ENCODE measurements at places on chromosomes 6 and 20.

DNA sequence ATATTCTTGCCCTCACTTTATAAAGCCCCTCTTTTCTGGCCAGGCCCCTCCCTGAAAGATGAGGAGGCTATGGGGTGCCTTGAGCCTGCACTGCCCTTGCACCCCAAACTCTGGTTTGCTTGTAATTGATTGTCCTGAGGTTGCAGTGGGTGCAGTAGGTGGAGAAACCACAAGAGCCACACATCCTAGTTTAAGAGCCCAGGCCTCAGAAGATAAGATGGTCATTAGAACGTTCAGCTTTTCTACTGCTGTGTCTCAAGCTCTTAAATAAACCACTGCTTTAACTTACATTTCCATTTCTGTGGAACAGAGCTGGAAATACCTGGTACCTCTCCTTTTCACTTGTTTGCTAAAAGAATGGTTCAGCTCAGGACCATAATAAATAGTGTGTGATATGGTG lies 9.0 kb downstream of the MRAP2 start:
- no peaks in the 10 kb centered on the region for H3K36me3 ChIP-seq
- no peaks in the 10 kb centered on the region for H3K4me1 ChIP-seq
- H3K27me3 ChIP-seq, result no peaks in the 10 kb centered on the region
- DNase-seq, result no peak
- H3K27ac ChIP-seq, result no peak overlapping the region

GRCh38 chr6:159532155-159532554 lies 160.9 kb downstream of the SOD2 start:
- no peak overlapping the region for H3K27ac ChIP-seq
- H3K4me3 ChIP-seq, result no peak overlapping the region
- H3K27me3 ChIP-seq, result peaks cover 4% of the 10 kb centered on the region
- peak; percentile 21 for DNase-seq
- H3K4me1 ChIP-seq, result no peaks in the 10 kb centered on the region

GRCh38 chr6:86042214-86042613 lies 399.5 kb upstream of the SYNCRIP start:
- no peak overlapping the region for H3K27ac ChIP-seq
- H3K36me3 ChIP-seq, result no peaks in the 10 kb centered on the region
- H3K4me1 ChIP-seq, result no peaks in the 10 kb centered on the region
- no peak for DNase-seq
- no peaks in the 10 kb centered on the region for H3K27me3 ChIP-seq

DNA sequence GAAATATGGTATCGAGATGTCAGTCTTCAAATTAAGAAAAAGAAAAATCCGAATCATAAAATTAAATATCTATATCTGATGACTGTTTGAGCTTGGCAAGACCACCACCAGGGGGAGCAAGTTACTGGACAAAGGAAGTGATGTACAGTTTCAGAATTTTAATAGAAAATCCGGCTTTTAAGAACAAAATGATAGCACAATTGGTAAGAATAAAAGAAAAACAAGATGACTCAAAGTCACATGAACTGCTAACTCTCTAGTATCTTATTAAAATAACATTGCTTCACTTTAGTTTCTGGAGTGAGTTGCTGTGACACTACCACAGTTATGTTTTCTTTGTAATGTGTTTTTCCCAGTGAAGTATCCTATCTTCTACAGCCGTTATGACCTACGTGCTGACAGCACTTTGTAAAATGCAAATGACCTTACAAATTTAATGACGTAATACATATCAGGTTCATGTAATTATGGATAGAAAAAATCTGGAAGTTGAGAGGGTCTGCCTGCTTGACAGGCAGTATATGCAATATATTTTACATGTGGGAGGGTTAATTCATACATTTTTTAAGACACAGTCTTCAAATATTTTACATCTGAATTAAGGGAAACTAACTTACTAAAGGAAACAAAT lies 405.3 kb upstream of the HS3ST5 start:
- H3K36me3 ChIP-seq, result no peaks in the 10 kb centered on the region
- H3K4me1 ChIP-seq, result no peaks in the 10 kb centered on the region
- H3K4me3 ChIP-seq, result no peak overlapping the region
- DNase-seq, result peak; percentile 69

- peaks cover 44% of the 10 kb centered on the region for H3K4me1 ChIP-seq
- DNase-seq, result peak; percentile 92
- H3K27me3 ChIP-seq, result peaks cover 23% of the 10 kb centered on the region
- H3K36me3 ChIP-seq, result peaks cover 32% of the 10 kb centered on the region
- peak overlapping the region; percentile 95 for H3K27ac ChIP-seq
Measured at GRCh38 chr6:90295854-90296340, 746 bp downstream of the BACH2 start.

DNA sequence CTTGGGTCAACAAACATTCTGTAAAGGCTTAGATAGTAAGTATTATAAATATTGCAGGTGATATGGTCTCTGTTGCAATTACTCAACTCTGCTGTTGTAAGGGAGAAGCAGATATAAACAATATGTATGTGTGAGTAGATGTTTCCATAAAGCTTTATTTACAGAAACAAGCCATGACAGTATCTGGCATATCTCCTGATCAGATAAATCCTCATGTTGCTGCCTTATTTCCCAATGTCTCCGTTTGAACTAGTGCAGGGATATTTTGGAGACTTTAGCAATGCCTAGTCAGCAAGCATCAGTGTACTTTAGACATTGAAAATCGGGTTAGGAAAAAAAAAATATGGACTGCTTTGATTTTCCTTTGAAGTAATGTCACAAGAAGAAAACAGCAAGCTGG lies 96.1 kb downstream of the LAMA2 start:
- no peaks in the 10 kb centered on the region for H3K36me3 ChIP-seq
- no peak for DNase-seq
- H3K4me3 ChIP-seq, result no peak overlapping the region
- no peaks in the 10 kb centered on the region for H3K27me3 ChIP-seq
- no peak overlapping the region for H3K27ac ChIP-seq

DNA sequence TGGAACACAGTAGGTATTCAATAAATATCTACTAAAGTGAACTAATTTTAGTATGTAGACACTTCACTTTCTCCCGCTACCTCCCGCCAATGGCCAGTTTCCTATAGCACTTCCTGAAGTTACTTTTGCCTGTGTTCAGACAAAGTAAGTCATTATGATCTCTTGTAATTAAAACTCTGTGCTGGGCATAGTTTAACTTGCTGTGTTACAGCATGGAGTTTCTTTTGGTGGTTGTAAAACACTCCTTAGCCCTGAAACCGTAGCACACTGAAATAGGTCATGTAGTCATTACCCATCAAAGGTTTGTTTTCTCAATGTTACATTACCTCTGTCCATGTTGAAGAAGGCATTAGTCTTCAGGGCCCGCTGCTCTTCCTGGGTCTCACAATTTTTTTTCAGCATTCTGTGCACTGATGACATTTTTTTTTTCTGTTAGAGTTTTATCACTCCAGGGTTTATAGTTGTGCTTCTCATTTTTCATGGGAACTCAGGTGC lies 54.0 kb upstream of the CENPW start:
- H3K4me3 ChIP-seq, result no peak overlapping the region
- DNase-seq, result no peak
- H3K27me3 ChIP-seq, result no peaks in the 10 kb centered on the region
- H3K4me1 ChIP-seq, result no peaks in the 10 kb centered on the region
- no peaks in the 10 kb centered on the region for H3K36me3 ChIP-seq

- peaks cover 6% of the 10 kb centered on the region for H3K27me3 ChIP-seq
- H3K27ac ChIP-seq, result no peak overlapping the region
- H3K4me1 ChIP-seq, result no peaks in the 10 kb centered on the region
Measured at GRCh38 chr6:2209226-2209809, 36.1 kb downstream of the GMDS start.

DNA sequence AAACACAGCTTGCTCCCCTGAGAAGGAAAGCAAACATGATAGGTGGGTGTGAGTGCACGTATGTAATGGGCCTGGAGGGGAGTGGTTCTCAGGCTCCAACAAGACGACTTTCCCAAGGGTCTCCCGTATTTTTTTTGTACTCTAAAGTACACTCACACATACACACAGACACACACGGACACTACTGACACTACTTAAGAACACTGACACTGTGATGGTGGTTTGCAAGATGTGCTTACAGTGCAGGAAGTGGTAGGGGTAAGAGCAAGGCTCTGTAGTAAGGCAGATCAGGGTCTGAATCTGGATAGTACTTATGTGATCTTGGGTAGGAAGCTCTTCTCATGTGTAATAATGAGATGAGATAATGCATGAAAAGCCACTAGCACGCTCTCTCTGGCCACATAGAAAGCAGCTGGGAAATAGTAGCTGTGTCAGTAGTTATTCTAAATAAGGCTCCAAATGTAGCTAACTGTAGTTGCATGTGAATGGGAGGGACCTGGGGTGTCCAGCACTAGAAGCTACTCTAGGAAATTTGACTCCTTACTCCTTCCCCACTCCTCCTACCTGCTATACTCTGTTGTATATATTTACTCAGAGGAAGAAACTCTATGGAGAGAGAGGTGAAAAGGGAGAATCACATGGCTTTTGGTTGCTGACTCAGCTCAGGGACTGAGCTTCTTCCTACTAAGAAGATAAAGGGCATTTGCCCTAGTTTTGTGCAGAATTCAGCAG lies 8.4 kb upstream of the ZBTB24 start:
- peak; percentile 84 for DNase-seq
- peaks cover 3% of the 10 kb centered on the region for H3K27me3 ChIP-seq
- H3K4me1 ChIP-seq, result peaks cover 29% of the 10 kb centered on the region

- H3K4me3 ChIP-seq, result peak overlapping the region; percentile 66
- H3K4me1 ChIP-seq, result peaks cover 4% of the 10 kb centered on the region
- no peaks in the 10 kb centered on the region for H3K36me3 ChIP-seq
- H3K27me3 ChIP-seq, result peaks cover 11% of the 10 kb centered on the region
- peak; percentile 60 for DNase-seq
Measured at GRCh38 chr6:99822741-99823512, 171.1 kb downstream of the MCHR2 start.

- peaks cover 18% of the 10 kb centered on the region for H3K4me1 ChIP-seq
- no peaks in the 10 kb centered on the region for H3K27me3 ChIP-seq
- H3K27ac ChIP-seq, result peak overlapping the region; percentile 70
Measured at GRCh38 chr20:41173791-41174341, 36.5 kb downstream of the PLCG1 start.

DNA sequence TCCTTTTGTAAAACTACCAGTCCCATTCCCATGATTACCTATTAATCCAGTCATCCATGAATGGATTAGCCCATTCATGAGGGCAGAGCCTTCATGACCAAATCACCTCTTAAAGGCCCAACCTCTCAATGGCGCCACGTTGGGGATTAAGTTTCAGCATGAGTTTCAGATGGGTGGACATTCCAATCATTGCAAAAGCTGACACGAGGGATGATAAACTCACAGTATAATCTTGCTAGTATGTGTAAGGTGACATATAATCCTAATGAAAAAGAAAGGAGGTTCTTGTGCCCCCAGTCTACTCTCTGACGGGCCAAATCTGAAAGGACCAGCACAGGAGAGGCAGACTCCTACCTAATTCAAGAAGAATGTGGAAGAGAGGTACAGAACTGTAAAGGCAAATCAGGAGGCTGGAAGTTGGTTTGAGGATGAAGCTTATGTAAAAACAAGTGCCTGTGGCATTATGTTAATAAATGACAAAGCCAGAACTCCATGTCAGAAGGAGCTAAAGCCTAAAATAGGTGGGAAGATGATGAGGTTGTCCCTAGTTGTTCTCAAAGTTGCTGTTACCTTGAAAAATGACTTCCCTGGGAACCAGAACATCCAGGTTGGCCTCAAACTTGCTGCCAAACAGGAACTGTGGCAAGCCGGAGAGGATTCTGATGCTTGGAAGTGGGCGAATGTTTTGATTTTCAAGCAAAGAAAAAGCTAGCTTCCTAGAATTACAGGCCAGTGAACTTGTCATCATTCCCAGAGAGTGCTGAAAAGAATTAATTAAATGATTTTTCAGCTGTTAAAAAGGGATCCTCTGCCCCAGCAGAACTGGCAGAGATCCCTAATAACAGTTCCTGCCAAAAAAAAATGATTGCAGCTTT lies 106.5 kb upstream of the TIAM2 start:
- no peaks in the 10 kb centered on the region for H3K4me1 ChIP-seq
- H3K4me3 ChIP-seq, result no peak overlapping the region
- H3K36me3 ChIP-seq, result peaks cover 2% of the 10 kb centered on the region
- no peaks in the 10 kb centered on the region for H3K27me3 ChIP-seq

DNA sequence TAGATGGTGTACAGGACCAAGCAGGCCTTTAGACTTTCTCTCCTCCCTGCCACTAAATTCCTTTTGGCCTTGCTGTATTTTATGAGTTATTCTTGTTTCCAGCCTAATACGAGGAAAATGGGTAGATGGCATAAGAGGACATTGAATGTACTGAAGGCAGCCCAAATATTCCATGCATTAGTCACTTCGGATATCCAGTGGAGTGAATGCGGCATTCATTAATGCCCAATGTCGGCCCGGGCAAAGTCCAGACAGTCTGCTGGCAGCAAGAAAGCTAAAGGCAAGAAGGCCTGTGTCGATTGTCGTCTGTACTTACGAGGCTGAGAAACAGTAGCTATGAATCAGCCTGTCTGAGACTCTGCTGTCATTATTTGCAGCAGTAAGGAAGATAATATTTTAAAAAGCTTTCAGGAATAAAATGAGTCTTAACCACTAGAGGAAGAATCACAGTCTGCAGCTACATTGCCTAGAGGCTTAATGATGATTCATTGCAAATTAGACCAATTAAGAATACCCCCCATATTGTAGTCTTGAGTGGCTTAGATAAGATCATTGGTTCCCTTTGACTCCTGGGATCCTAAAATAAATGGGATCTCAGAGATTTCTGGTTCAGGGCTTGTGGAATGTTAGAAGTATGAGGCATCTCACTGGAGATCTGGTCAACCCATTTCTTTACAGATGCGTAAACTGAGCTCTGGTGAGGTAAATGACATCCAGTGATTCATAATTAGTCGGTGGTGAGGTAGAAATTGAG lies 534.1 kb upstream of the JAG1 start:
- no peak overlapping the region for H3K4me3 ChIP-seq
- no peak for DNase-seq
- no peaks in the 10 kb centered on the region for H3K36me3 ChIP-seq
- no peaks in the 10 kb centered on the region for H3K27me3 ChIP-seq
- no peaks in the 10 kb centered on the region for H3K4me1 ChIP-seq

GRCh38 chr20:10217721-10218410 lies 764 bp upstream of the SNAP25 start:
- peak; percentile 65 for DNase-seq
- H3K27me3 ChIP-seq, result peaks cover 22% of the 10 kb centered on the region
- H3K4me1 ChIP-seq, result peaks cover 15% of the 10 kb centered on the region
- H3K4me3 ChIP-seq, result peak overlapping the region; percentile 79
- peak overlapping the region; percentile 96 for H3K27ac ChIP-seq

DNA sequence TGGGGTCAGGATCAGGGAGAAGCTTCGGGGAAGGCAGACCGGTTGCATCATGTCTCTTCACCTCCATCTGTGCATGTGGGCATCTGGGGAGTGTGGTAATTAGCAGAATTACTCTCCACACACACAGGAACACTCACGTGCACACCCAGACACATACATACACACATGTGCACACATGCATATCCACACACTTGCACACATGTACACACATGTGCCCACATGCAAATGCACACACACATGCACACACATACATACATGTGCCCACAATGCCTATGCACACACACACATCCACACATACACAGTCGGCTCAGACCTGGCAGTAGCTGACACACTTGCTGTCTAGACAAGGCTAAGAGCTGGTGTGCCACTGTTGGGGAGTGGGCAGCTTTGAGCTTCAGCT lies 212.3 kb upstream of the PMEPA1 start:
- no peak for DNase-seq
- H3K4me3 ChIP-seq, result no peak overlapping the region
- H3K36me3 ChIP-seq, result no peaks in the 10 kb centered on the region

Measured in activated CD4-positive, alpha-beta T cell treated with anti-CD3 and anti-CD28 coated beads, Interleukin-2, amount 10 ng/mL, durations not matched to agents 24 days and 14 days (primary cell).